Activated T-cell treated with anti-CD3 and anti-CD28 coated beads for 4 hours (primary cell): ENCODE measurements at places on chromosomes 7 and 10.

- no peak for DNase-seq
These were observed 13.2 kb upstream of the FRMPD2 start for GRCh38 chr10:48287417-48288391.

DNA sequence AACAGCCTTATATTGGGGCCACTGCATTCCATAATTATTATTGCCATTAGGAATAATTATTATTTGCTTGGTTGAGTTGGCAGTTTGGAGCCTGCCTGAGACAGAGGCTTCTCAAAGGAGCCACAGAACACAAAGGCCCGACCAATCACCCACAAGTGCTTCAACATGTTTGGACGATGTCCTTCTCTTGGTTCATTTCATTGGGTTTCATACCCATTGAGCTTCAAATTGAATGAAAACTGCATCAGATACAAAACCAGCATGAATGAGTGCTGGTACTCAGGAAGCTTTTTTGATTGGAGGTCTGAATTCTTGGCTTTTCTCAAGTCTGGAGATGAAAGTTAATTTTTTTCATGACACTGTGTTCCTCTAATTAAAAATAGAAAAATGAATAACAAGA lies 168.3 kb downstream of the CREB5 start:
- no peak for DNase-seq

DNA sequence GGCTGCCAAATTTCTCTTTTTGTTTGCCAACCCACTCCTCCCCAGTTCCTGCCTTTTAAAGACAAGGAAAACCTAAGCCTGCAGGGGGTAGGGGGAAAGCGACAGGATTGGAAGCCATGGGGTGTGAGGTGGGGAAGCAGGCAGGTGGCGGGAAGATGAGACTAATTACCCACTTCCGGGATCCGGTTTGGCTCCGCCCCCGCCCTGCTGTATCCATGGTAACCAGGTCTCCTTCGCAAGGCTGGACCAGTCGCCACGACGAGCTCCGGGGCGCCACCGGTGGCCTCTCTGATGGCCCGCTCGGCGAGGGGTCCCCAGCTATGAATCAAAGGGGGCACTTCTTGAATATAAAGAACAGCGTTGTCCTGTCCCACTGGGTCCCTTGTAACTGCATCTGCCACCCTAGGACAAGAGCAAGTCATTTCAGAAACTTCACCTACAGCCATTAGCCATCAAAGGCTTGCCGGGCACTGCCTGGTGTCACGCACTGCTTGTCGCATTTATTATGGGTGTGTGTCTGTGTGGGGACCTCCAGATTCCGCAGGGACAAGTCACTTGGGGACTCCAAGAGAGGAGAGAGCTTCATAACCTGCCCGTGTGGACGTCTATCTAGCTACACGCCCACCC lies 55.4 kb upstream of the LMTK2 start:
- DNase-seq: peak; percentile 31

GRCh38 chr7:2719007-2719406 lies 31.0 kb downstream of the AMZ1 start:
- DNase-seq: peak; percentile 50

GRCh38 chr7:114413761-114414155 lies 857 bp upstream of the FOXP2 start:
- DNase-seq: no peak

- no peak for DNase-seq
These were observed 371.5 kb downstream of the TNS3 start for GRCh38 chr7:47210281-47210854.

- DNase-seq: no peak
These were observed 24.5 kb upstream of the SLC25A13 start for GRCh38 chr7:96346293-96346953.

GRCh38 chr10:131959841-131960240 lies 21.9 kb downstream of the BNIP3 start:
- no peak for DNase-seq

DNA sequence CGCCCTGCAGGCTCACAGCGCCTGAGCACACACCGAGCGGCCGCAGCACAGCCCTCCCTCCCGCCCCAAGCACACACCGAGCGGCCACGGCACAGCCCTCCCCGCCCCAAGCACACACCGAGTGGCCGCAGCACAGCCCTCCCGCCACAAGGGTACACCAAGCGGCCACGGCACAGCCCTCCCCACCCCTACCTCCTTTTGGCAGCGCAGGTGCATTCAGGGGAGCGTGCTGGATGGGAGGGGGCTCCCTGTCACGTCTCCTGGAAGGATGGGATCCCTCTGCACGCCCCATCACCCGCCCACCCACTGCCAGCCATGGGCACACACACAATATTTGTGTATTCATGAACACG lies 482.6 kb downstream of the DNAJB6 start:
- DNase-seq: no peak

GRCh38 chr7:32588657-32589056 lies 93.4 kb downstream of the AVL9 start:
- no peak for DNase-seq

DNA sequence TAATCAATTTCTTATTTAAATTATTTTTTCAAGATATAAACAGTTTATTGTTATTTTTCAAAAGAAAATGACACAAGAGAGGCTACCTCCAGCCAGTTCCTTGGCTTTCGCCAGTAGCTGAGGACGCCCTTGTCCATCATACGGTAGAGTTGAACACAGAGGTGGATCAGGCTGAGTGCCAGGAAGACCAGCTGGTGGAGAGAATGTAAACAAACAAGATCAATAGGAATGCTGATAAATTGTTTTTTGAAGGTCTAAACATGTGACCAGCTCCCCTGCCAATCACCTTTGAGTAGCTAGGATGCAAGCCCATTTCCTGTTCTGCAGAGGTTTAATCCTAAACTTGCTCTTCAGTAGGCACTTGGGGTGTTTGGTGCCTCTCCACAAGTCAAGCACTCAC lies 138.9 kb downstream of the PKD1L1 start:
- no peak for DNase-seq

GRCh38 chr10:124943301-124944092 lies 1.6 kb downstream of the ZRANB1 start:
- DNase-seq: no peak

DNA sequence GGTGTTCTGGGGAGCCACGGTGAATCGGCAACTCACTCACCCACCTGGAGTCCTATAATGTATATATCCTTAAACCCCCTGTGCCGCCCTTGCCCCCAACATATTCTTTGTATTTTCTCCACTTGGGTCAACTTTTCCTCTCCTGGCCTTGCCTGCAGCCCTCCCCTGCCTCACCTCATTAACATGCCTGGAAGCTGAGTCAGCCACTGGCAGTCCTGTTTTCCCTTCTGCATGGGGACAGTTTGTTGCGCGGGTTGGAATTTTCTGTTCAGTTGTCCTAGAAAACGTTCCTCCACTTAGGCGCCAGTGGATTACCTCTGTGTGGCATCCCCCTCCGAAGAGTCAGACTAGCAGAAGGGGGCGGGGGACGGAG lies 97.4 kb downstream of the C10orf105 start:
- DNase-seq: no peak
